ENCODE measurements at places on chromosomes 2 and 18.

DNA sequence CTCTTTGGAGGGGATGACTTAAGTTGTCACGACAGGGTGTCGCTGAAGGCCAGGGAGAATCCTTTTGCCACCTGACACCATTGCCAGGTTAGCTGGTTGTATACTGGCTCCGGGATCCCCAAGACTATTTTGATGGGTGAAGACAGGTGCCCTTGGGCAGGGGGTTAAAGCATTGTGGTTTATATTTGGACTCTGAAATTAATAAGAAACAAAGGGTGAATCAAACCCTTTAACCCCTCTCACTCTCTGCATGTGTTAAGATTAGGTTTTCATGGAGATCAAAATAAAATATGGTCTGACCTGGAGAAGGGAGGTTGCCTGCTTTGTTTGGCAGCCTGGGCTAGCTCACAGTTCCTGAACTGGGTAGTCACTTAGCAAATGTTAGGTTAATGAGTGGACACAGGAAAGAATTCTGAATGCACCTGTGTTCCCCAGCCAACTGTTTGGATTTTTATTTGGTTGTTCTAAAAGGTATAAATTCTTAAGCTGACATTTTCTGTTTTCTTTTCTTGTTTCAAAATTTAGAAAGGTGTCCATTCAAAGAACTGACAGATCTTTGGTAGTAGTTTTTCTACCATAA, 301.7 kb downstream of the KCNS3 start:
- DNase-seq = no peak

- DNase-seq = no peak
Observed at GRCh38 chr2:233091595-233092375, 31.6 kb downstream of the INPP5D start.

DNA sequence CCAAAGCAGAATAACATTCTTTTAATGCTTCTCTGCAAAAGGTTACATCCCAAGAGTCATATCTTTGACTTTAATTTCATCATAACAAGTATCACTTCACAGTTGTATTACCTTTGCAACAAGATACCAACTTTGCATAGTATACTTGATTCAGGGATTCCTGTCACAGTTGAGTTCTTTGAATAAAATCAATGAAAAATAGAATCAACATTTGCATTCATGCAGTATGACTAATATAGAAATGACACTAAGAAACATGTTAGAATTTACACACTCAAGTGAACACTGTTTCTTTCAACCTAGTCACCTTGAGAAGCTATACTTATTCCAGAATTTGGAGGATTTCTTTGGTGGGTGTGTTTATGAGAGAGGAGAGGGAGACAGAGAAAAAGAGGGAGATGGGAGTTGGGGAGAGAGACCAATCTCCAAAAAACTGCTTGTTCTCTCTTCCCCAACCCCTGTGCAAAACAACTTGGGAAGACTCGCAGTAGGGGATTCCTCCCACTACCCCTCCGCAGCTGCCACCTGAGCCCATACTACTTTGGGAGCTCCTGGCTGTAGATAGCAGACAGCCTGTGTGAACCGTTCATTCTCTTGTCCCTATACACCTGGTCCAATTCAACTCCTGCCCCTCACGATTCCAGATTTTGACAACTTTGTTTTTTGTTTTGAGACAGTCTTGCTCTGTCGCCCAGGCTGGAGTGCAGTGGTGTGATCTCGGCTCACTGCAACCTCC, 57.7 kb downstream of the PELI1 start:
- DNase-seq = no peak

DNA sequence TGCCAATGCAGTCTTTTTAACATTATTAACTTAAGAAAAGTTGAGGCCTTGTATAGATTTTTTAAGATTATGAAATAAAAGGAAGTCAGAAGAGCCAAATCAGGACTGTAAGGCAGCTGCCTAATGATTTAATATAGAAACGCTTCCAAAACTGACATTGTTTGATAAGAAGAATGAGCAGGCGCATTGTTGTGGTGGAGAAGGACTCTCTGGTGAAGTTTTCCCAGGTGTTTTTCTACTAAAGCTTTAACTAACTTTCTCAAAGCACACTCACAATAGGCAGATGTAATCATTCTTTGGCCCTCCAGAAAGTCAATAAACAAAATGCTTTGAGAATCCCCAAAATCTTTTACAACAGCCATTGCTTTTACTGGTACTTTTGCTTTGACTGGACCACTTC, 288.6 kb upstream of the FIGN start:
- DNase-seq = no peak

DNA sequence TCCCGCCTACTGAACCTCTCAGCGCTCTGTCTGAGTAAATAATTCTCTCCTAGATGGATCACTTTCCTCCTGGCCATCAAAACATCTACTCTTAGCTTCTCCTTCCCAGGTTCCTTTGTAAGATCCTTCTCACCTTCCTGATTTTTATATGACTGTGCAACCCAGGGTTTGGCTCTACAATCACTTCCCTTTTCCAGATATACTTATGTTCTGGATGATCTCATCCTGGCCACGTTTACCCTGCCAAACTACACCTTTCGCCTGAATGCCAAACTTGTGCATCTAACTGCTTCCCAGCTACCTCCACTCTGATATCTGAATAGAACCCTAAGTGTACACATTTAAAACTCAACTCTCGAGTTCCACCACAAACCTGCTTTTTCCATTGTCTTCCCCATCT, 290.5 kb upstream of the REV1 start:
- no peak for DNase-seq
